Activated T-helper 17 cell treated with anti-CD3 and anti-CD28 coated beads, Interleukin-2, amount 50 U/mL, for 72 hours (primary cell): ENCODE measurements at places on chromosomes 5 and 9.
A peak's percentile ranks its signal among the peaks of the same experiment; 100 is the strongest.

DNA sequence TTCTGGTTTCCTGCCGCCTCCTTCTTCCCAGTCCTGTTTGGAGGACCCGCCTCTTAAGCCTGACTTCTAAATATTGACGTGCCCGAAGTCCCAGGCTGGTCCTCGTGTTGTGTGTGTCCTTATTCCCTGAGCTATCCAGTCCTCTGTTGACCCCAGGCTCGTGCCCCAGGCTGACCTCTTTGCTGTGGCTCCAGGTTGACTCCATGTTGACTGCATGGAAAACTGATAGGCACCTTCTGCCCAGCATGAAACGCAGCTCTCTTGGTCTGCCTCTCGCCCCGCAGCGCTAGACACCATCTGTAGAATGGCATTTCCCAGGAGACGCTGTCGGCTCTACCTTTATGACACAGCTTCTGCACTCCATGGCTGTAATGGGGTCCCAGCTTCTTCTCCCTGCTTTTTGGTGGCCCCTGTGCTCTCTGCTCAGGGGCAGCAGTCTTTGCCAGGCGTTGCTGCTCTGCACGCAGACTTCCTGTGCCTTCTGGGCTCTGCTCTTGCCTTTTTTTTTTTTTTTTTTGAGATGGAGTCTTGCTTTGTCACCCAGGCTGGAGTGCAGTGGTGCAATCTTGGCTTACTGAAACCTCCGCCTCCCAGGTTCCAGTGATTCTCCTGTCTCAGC lies 28.4 kb downstream of the EHMT1 start:
- H3K27me3 ChIP-seq: no peaks in the 10 kb centered on the region
- H3K36me3 ChIP-seq: peaks cover 89% of the 10 kb centered on the region
- no peak overlapping the region for H3K4me3 ChIP-seq
- ATAC-seq: no peak

DNA sequence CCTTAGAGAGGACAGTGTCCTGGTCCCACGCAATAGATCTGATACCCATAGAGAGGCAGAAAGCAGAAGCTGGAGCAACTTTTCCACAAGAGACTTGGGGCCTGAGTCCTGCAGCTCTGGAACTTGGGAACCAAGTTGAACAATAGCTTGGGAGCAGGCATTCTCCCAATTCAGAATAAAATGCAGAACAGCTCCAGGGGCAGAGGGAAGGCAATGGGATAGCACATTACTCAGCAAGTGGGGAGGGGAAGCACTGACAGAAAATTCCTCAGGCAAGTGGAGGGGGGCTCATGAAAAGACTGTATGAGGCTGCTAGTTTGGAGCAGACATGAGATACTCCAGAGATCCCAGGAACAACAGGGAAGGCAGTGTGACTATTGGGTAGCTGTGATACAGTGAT lies 513.6 kb downstream of the HINT1 start:
- no peak overlapping the region for H3K4me3 ChIP-seq
- ATAC-seq: no peak
- no peaks in the 10 kb centered on the region for H3K36me3 ChIP-seq

DNA sequence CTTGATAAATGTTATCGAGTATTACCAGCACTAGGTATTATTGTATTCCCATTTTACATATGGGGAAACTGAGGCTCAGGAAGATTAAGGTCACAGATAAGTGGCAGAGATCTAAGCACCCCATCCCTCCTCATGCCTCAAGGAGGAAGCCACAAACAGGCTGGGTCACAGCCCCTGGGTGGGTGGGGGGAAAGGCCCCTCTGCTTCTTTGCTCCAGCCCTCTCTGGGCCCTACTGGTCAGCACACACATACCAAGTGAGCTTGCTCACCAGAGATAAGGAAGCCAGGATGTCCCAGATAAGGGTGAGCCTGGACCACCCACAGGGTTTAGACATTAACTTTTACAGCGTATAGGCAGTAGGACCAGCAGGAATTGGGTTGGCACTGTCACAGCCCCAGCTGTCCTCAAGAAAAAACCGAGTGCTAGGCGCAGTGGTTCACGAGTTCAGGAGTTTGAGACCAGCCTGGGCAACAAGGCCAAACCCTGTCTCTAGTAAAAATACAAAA lies 45.3 kb downstream of the STK10 start:
- H3K4me1 ChIP-seq: peaks cover 58% of the 10 kb centered on the region
- peak; percentile 11 for ATAC-seq
- H3K36me3 ChIP-seq: peaks cover 58% of the 10 kb centered on the region
- peak overlapping the region; percentile 90 for H3K27ac ChIP-seq
- peak overlapping the region; percentile 26 for H3K4me3 ChIP-seq

- H3K27ac ChIP-seq: no peak overlapping the region
- no peak for ATAC-seq
Observed at GRCh38 chr5:65823204-65823603, 101.2 kb downstream of the NLN start.

GRCh38 chr5:161085056-161085455 lies 233.0 kb upstream of the ATP10B start:
- H3K4me3 ChIP-seq: no peak overlapping the region
- H3K27ac ChIP-seq: no peak overlapping the region
- no peaks in the 10 kb centered on the region for H3K27me3 ChIP-seq

DNA sequence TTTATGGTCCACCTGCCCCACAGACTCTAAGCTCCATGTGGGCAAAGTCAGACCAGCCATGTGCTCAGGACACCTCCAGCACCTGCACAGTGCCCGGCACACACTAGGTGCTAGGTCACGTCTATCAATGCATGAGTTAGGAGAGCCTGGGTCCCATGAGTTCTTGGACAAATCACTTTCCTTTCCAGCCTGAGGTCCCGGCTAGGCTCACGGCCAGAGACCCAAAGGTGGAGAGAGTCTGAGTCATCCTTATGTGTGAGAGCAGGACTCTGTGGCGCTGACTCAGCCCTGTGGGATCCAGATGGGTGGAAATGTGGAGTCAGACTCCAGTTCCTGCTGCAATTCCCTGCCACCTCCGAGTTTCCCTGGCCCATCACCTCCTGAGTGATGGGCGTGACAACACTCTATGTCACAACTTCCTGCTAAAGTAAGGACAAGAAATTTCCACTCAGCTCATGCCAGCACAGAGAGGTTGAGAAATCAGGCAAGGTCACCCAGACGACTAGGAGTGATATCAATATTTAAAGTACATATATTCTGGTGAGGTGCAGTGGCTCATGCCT lies 2.5 kb upstream of the ST6GALNAC4 start:
- H3K27me3 ChIP-seq: no peaks in the 10 kb centered on the region
- H3K4me1 ChIP-seq: no peaks in the 10 kb centered on the region
- peak overlapping the region; percentile 55 for H3K27ac ChIP-seq
- ATAC-seq: peak; percentile 39
- H3K4me3 ChIP-seq: peak overlapping the region; percentile 74

DNA sequence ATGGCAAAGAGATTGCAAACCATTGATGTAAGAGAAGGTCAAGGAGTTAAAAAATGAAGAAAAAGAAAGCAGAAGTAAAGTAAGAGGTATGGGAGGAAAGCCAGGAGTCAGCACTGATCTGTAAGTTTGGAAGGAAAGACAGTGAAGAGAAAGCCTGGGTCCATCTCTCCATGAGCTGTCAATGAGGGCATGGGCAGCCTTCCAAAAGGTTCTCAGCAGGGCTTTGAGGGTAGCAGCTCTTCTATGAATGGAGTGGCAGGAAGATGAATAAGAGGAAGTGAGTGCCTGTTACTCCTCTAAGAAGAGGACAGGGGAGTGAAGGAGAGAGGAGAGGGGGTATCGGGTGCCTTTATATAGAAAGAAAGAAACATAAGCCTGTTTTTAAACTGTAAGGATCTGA lies 97.1 kb downstream of the ADCY2 start:
- H3K27me3 ChIP-seq: peaks cover 3% of the 10 kb centered on the region
- H3K4me3 ChIP-seq: no peak overlapping the region
- H3K4me1 ChIP-seq: no peaks in the 10 kb centered on the region

DNA sequence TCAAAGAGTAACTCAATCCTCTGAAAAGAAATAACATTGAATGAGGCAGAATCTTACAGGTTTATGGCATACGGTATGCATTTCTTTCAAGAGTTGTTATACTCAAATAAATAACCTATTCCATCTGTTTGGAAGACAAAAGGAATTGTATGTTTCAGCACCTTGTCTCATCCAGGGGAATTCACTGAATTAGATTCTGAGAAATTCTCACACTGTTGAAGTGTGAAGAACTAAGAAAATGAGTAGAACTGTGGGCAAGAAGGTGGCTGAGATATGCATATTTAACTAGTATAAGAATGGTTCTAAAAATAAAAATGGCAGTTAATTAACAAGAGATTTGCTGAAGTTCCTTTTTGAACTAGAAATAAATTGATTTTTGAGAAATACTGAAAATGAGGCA lies 279.3 kb upstream of the DAP start:
- no peak overlapping the region for H3K27ac ChIP-seq
- H3K27me3 ChIP-seq: peaks cover 20% of the 10 kb centered on the region
- ATAC-seq: no peak
- no peaks in the 10 kb centered on the region for H3K4me1 ChIP-seq
- no peak overlapping the region for H3K4me3 ChIP-seq

DNA sequence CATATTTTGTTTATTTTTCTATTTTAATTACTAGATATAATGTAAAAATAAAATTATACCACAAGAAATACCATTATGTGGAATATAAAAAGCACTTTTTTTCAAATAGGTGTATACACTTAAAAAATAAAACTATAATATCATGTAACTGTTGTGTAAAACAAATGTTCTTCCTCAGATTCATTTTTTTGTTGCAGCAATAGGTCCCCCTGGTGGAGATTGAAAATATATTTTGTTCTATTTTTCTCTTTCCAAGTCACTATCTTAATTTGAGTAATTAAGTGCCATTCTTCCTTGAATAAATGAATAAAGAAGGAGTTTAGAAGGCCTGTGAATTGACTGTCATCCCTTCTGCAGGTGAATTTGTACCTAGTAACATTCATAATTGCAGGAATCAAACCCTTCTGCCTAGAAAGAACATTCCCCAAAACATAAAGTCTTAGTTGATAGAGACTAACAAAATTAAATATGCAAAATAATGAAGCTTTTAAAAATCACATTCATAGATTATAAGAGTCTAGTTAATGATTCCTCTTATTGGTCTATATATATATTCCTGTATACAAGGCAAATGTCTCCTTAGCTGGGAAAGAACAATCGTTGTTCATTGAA lies 23.4 kb downstream of the CETN3 start:
- ATAC-seq: no peak
- H3K4me3 ChIP-seq: no peak overlapping the region

GRCh38 chr5:39411061-39411460 lies 13.7 kb downstream of the DAB2 start:
- H3K4me3 ChIP-seq: no peak overlapping the region
- ATAC-seq: no peak
- H3K27me3 ChIP-seq: peaks cover 7% of the 10 kb centered on the region
- H3K4me1 ChIP-seq: no peaks in the 10 kb centered on the region
- no peak overlapping the region for H3K27ac ChIP-seq
- H3K36me3 ChIP-seq: no peaks in the 10 kb centered on the region

- H3K4me1 ChIP-seq: no peaks in the 10 kb centered on the region
- peaks cover 14% of the 10 kb centered on the region for H3K27me3 ChIP-seq
- ATAC-seq: no peak
- no peak overlapping the region for H3K4me3 ChIP-seq
- no peaks in the 10 kb centered on the region for H3K36me3 ChIP-seq
Observed at GRCh38 chr5:68950125-68950524, 143.7 kb upstream of the SLC30A5 start.

DNA sequence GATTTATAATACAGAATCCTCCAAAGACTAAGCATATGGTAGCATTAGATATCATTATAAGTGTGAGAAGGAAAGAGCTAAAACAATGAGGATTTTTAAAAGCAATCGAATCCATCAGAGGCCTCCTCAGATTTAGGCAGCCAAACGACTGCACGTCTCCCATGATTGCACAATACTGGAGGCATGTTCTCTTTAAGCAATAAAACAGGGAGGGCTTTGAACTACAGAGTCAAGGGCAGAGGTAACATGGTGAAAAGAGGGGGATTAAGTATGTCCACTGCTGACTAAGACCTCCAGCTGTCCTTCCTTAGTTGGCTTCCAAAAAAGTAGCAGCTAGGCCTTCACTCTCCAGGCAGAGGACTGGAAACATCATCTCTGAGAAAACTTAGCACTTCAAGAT lies 298.7 kb upstream of the RGMB start:
- H3K4me3 ChIP-seq: no peak overlapping the region
- no peak overlapping the region for H3K27ac ChIP-seq
- no peaks in the 10 kb centered on the region for H3K4me1 ChIP-seq
- ATAC-seq: no peak
- H3K27me3 ChIP-seq: no peaks in the 10 kb centered on the region

GRCh38 chr9:86948074-86948929 lies 996 bp upstream of the GAS1 start:
- H3K27me3 ChIP-seq: peaks cover 13% of the 10 kb centered on the region
- peak; percentile 71 for ATAC-seq

DNA sequence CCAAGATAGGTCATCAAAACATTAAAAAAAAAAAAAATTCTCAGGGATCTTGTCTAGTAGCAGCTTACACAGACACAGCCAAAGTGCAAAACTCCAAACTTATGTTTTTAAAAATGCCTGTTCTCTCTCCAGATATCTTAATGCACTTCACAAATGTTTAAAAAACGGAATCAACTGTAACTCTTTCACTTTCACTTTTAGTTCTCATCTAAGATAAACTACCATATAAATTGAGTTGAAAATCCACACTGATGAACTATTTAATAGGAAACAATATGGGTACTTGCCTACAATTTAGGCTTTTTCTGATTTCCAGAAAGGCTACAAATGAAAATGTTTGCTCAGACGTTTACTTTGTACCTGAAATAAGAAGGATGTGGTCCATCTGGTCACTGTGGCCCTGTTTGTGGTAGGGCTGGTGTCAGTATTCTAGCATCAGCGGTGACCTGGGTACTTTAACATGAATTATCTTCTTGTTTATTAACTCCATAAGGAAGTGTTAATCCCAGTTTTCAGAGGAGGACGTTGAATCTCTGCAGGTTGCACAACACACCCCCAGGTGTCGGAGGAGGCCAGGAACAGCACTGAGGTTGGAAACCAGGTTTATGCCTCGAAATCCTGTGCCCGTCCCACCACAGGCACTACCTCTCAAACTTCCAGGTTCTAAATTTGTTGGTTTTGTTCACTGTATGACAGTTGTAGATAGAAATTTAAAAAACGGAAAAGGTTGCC lies 13.3 kb upstream of the LPCAT1 start:
- peak overlapping the region; percentile 84 for H3K27ac ChIP-seq
- H3K4me3 ChIP-seq: peak overlapping the region; percentile 89
- H3K4me1 ChIP-seq: peaks cover 23% of the 10 kb centered on the region
- ATAC-seq: no peak
- H3K36me3 ChIP-seq: no peaks in the 10 kb centered on the region
- peaks cover 3% of the 10 kb centered on the region for H3K27me3 ChIP-seq

DNA sequence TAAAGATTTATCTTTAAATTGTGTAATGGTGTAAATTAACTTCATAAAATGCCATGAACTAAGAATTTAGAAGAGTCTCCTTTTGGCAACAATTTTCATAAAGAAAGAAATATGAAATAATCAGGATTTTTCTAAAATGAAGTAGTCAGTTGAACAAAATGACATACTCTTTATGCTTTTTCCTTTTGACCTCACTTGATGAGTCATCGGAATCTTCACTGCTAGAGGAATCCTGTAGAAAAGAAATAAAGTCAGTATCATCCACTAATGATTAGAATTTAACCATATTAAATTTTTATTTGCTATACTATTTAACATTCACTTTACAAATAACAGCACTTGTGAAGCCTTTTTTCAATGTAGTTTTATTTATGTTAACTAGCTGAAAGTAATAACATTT lies 26.1 kb downstream of the CHD1 start:
- no peak overlapping the region for H3K4me3 ChIP-seq
- H3K36me3 ChIP-seq: peaks cover 85% of the 10 kb centered on the region
- no peak for ATAC-seq
- no peaks in the 10 kb centered on the region for H3K27me3 ChIP-seq
- H3K4me1 ChIP-seq: peaks cover 19% of the 10 kb centered on the region

- peaks cover 65% of the 10 kb centered on the region for H3K36me3 ChIP-seq
- H3K4me1 ChIP-seq: peaks cover 13% of the 10 kb centered on the region
- no peak overlapping the region for H3K27ac ChIP-seq
- no peaks in the 10 kb centered on the region for H3K27me3 ChIP-seq
- no peak for ATAC-seq
Observed at GRCh38 chr5:619444-619843, 7.3 kb downstream of the CEP72 start.
